ENCODE measurements at places on chromosomes 7 and 10. TPM values are rescaled to one million over a fixed set of nuclear protein-coding genes. Genes with fewer than 3 reads are reported as not detected.
A peak's percentile ranks its signal among the peaks of the same experiment; 100 is the strongest.

The LRRC17 gene
- 0.47 TPM for total RNA-seq

The SPDYE6 gene
- total RNA-seq: not detected

The SLC18A3 gene
- not detected for total RNA-seq

The MRPS17 gene
- total RNA-seq: 39.5 TPM

The CRTAC1 gene
- total RNA-seq: not detected

The IFIT3 gene
- total RNA-seq: 1.3 TPM

The PPP1R3C gene
- 0.61 TPM for total RNA-seq

GRCh38 chr7:45191396-45191795 lies 33.8 kb downstream of the RAMP3 start:
- no peak for DNase-seq

DNA sequence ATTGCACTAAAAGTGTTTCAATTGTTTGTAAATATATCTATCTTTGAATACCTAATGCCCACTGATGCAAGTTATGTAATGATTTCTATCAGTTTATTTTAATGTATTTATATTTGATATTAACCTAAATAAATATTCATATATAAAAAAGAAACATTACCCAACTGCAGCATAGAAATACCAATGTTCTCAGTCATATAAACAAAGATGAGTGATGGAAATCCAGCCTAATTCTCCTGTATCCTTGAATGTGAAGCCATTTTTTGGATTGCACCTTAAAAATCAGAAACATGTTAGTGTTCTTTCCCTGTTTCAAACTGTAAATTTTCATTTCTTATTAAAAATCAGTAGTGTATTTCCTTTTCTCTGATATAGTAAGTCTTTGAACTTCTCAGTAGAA lies 305.8 kb upstream of the GNAI1 start:
- no peak for DNase-seq

- DNase-seq: no peak
These were observed 12.4 kb upstream of the SCRN1 start for GRCh38 chr7:30001998-30002397.

- DNase-seq: peak; percentile 53
These were observed 66.2 kb upstream of the MXI1 start for GRCh38 chr10:110141185-110141584.

- no peak for DNase-seq
These were observed 81.9 kb downstream of the NUDCD3 start for GRCh38 chr7:44408596-44408995.

GRCh38 chr7:94417901-94418300 lies 23.2 kb downstream of the COL1A2 start:
- no peak for DNase-seq

GRCh38 chr7:132752431-132752830 lies 176.2 kb upstream of the PLXNA4 start:
- no peak for DNase-seq

GRCh38 chr10:18312374-18313139 lies 172.3 kb downstream of the CACNB2 start:
- DNase-seq: peak; percentile 0

GRCh38 chr7:91407942-91408341 lies 143.7 kb downstream of the FZD1 start:
- DNase-seq: no peak

Measured in mammary epithelial cell (primary cell).